ENCODE measurements at places on chromosomes 16 and 17. TPM values are rescaled to one million over a fixed set of nuclear protein-coding genes. Genes with fewer than 3 reads are reported as not detected.

The CFAP119 gene
- total RNA-seq, result 0.77 TPM

The BCL6B gene
- 0.50 TPM for total RNA-seq

The PRSS8 gene
- not detected for total RNA-seq

The WIPF2 gene
- total RNA-seq, result 7.6 TPM

The GDE1 gene
- total RNA-seq, result 52.1 TPM

The PLLP gene
- not detected for total RNA-seq

The SDR42E1 gene
- total RNA-seq, result 0.77 TPM

The KRT25 gene
- total RNA-seq, result not detected
